IPS DF 6.9 (cell line): ENCODE measurements at places on chromosomes 2 and 18.

DNA sequence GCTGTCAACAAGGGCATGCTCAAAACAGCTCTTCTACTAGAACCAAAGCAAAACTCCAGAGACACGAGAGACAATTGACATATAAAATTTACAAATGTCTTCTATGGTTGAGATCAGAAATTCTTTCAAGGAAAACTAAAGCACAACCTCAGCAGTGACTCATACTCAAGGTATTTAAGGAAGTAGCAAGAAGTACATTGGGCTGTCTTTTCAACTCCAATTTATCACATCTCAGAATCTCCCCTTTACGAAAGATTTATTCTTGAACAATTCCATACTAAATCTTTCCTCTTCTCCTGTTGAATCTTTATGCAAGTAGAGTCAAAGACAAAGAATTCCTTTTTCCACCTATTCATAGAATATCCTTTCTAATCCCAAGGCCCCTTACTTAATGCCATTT is 324.0 kb downstream of the IRS1 start:
- no peak for DNase-seq

GRCh38 chr18:32366586-32367538 is 103.8 kb downstream of the GAREM1 start:
- DNase-seq = no peak

- no peak for DNase-seq
These were observed 23.7 kb downstream of the TBC1D8 start for GRCh38 chr2:101127319-101128056.

- no peak for DNase-seq
These were observed 210.8 kb upstream of the SMIM21 start for GRCh38 chr18:75638223-75638775.

DNA sequence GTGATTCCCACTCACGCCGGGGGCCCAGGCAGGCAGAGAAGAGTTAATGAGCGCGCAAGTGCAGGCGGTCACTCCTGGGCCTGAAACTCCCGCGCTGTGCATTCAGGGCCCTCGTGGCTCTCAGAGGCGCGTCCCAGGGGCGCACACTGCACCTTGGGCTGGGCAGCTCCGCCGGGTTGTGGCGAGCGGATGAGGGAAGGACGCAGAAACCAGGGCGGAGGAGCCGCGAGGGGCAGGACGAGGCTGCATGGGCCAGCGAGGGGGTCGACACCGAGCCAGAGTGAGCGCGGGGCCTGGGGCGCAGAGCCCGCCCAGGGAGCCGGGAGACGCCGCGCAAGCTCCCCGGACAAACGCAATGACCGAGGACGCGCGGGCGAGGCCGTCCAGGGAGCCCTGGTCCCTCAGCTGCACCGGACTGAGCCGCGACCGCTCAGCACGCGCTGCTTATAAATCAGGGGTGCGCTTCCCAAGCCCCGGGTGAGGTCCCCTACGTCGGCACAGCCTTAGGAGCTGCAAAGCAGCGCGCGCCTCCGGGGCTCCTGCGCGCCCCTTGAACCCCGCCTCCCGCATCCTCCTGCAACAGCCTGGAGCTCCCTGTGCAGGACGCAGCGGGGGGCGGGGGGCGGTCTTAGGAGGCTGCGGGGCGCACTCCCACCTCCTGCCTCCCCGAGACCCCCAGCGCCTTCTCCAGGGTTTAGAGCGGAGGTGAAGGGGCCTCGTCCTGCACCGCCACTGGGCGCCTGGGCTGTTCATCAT is 180.2 kb upstream of the ALKAL2 start:
- no peak for DNase-seq

DNA sequence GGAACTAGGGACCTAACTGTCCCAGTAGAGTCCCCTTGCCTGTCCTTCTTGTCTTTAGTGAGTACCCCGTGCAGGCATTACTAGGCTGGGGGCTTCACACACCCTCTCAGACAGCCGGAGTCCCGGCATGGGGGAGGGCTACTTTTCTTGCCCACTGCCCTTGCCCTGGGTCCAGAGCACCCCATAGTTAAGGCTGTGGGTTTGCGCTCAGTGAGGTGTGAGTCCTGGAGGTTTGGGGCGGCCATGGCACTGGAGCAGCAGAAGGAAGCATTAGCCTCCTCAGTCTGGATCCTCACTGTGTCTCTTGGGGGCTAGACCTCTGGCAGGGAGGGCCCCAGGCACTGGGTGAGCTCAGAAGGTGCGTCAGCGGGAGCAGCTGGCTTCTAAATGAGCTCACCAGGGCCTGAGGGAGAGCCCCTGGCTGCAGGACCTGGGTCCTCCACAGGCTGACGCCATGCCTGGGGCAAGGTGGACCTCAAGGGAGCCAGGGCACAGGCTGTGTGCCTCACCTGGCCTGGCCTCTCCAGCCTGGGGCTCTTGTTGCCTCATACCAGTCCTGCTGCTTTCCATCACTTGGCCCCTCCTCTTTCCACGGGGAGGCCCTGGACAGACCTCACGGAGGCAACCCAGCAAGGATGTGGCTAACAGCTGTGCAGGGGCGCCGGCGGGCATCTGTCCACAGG is 27.4 kb downstream of the HS6ST1 start:
- DNase-seq = no peak

DNA sequence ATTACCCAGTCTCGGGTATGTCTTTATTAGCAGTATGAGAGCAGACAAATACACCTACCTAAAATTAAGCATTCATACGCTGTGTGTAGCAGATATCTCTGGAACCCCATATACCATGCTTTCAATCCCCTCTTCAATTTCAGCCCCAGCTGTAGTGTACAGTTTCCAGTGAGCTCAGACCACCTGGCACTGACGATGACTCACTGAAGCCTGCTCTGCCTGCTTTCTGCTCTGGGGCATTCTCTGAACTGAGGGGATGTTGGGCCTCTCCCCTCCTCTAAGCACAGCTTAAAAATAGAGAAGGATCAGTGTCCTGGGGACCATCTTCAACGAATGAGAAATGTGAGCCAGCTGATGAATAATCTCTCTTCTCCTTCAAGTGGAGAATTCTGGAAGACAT is 8.7 kb upstream of the CCL20 start:
- no peak for DNase-seq

DNA sequence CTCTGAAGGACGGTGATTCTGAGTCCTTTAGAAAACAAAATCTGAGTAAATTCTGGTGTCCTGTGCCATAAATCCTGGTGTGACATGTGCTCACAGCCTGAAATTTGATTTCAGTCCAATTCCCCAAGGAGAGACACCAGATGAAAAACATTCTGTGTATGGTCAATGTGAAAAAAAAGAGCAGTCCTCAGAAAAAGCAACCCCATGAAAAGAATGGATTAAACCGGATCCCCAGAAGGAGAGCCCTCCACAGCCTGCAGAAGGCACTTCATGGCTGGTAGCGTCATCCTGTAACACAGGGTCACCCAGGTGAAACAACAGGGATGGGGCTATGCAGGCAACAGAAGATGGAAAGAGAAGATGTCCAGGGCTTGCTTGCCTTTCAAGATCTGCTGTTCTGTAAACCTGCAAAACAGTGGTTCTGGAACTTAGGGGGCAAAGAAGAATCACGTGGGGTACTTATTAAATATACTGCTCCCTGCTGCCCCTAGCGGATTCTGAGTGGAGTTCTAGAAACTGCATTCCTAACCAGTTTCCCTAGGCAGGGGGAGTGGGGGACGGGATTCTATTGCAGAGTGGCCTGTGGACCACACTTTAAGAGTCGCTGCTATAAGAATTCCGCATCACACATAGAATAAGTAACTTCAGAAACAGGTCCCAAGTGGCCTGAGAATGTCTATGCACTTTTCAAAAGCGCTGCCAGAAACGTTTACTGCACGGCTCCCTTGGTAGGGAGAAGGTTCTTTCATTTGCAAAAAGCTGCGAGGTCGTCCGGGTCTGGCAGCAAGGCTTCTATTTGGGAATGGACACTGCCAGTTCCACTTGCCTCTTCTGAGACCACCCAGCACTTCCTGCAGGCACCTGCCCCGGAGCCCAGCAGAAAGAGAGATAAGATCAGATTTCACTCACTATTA is 118.9 kb upstream of the ARL5A start:
- DNase-seq = peak; percentile 37

- DNase-seq = no peak
These were observed 9.4 kb upstream of the TACR1 start for GRCh38 chr2:75208738-75209137.

- no peak for DNase-seq
These were observed 190.7 kb upstream of the SIX2 start for GRCh38 chr2:45199973-45200372.

GRCh38 chr2:26970244-26970927 is at the start of gene MAPRE3:
Gene MAPRE3 (plus strand): TSS chr2:26970637. CDS start chr2:27022219, 51,582 bp downstream.
- DNase-seq = peak; percentile 79

- no peak for DNase-seq
These were observed 512.7 kb upstream of the CDH2 start for GRCh38 chr18:28689588-28689987.

- no peak for DNase-seq
These were observed 289.0 kb downstream of the PTPRM start for GRCh38 chr18:7856116-7856515.

DNA sequence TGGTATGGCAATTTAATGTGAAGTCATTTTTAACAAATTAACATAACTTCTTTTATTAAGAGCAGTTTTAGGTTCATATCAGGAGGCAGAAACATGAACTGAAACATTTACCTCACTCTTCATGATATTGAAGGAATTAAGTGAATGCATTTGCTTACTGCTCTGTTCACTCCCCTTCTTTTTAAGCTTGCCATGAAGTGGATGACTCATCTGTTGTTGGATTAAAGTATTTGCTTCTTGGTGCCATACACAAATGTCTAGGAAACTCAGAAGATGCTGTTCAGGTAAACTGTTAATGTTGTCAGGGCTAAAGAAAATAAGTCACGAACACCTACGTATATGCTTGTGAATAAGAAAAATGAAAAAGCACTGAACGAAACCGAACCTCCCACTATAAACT is 10.2 kb upstream of the CABYR start:
- no peak for DNase-seq

DNA sequence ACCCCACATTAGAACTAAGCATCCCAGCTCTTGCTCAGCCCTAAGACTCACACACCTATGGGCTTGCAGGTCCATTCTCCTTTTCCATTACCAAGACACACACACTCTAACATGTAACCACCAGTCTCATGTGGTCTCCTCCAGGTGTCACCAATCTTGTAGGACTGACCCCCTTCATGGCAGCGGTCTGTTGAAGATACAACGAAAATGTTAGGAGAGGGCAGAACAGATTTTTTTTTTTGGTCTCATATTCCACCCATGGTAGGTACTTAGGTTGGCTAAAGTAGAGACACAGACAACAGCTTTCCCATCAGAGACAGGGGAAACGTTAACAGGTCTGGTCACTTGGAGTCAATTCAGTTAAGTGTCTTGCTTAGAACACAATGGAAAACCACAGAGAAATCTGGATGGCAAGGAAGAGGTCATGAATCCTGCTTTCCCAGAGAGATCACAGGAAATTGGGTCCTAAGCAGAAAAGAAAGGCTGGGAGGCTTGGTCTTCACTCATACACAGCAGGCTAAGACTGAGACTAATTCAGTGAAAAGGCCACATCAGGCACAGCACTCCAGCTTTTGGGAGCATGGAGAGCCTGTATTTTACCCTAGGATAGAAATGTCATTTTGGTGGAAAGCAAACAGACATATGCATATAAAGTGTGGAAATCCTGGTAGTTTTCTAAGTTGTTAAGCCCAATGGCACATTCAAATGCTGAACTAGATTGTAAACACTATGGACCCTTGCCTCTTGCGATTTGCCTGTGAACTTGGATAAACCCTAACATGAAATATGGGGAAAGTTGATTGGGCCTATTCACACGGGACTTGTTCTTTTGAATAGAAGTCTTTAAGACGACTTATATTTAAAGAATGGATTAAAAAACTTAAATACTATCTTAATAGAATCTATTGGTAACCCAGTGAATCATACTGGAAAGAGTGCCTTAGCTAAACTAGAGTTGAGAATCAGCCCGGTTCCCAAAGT is 3.8 kb downstream of the FN1 start:
- DNase-seq = no peak
